ENCODE measurements at places on chromosomes 1 and 21.

- DNase-seq: no peak
Measured at GRCh38 chr1:91564888-91565701, 64.4 kb downstream of the CDC7 start.

GRCh38 chr1:116345011-116345410, 28.0 kb upstream of the ATP1A1 start:
- DNase-seq: no peak

GRCh38 chr1:37032660-37033354, 1.5 kb downstream of the GRIK3 start:
- peak; percentile 68 for DNase-seq

DNA sequence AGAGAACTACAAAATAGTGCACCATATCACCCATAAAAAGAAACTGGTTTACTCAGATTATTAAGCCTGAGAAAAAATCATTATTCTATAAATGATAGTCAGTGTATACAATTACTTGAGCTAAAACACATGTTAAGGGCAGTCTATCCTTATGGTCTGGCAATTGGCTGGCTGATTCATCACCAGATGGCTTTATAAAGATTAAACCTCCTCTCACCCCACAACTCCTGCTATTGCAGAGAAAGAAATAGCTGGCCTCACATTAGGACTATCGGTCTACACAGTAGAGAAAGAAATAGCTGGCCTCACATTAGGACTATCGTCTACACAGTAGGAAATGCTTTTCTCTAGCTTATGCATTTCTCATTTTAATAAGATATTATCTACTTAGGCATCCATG, 21.2 kb downstream of the CEP170 start:
- DNase-seq: no peak

GRCh38 chr1:59411147-59411546, 114.3 kb downstream of the FGGY start:
- no peak for DNase-seq

DNA sequence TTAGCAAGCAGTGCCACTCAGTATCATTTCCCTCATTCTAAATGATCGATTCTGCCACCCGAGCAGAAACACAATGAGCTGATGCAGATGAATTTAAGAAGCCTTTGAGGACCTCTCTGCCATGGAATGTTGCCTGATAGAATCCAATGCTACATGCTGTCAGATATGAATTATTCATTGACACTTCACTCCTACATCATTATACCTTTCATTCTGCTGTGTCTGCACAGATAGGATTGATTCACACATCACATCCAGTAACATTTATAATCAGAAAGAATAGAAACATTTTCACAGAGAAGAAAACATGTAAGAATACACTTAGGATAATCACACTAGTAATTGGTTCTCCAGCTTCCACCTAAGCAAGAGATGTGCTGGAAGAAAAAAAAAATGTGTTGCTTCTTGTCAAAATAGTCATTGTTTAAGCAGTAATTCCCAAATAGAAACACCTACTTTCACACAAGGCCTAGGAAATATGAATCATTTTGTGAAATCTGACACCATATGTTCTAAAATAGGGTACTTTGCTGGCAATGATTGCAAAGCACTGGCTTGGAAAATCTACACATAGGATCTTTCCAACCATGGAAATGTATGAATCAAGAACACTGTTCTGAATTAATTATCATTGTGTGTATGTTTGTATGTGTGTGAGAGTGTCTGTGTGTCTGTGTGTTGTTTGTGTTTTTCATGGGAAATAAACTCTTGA, 110.1 kb downstream of the GRIK1 start:
- DNase-seq: no peak

DNA sequence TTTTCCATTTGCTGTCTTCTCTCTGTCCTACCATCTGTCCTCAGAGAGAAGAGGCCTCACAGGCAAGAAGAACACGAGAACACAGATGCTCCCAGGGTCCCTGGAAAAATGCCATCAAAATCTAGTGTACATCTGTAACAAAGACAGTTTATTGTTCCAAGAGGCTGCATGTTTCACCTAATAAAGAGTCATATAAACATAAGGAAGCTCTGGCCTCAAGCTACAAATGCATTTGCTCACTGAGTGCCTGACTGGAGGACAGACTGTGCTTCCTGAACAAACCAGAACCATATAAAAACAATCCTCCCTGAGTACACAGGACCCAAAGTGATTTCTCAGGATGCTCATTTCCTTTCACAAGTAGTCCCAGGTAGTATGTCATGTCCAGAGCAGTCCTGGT, 76.3 kb upstream of the SLC44A3 start:
- no peak for DNase-seq

- peak; percentile 2 for DNase-seq
Measured at GRCh38 chr1:205430696-205431305, 8.9 kb upstream of the LEMD1 start.

GRCh38 chr1:79388694-79389361, 382.3 kb upstream of the ADGRL4 start:
- no peak for DNase-seq

DNA sequence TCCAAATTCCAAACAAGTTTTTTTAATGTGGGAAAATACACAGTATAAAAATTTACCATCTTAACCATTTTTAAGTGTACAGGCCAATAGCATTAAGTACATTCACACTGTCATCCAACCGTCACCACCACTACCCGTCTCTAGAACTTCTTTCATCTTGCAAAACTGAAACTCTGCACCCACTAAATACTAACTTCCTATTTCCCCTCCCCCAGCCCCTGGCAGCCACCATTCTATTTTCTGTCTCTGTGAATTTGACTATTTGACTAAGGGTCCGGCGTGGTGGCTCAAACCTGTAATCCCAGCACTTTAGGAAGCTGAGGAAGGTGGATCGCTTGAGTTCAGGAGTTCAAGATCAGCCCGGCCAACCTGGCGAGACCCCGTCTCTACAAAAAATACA, 36.1 kb downstream of the CLSTN1 start:
- DNase-seq: no peak

GRCh38 chr1:202656951-202657646, 53.2 kb downstream of the SYT2 start:
- DNase-seq: no peak

- no peak for DNase-seq
Measured at GRCh38 chr1:16443975-16444770, 3.6 kb downstream of the NECAP2 start.

DNA sequence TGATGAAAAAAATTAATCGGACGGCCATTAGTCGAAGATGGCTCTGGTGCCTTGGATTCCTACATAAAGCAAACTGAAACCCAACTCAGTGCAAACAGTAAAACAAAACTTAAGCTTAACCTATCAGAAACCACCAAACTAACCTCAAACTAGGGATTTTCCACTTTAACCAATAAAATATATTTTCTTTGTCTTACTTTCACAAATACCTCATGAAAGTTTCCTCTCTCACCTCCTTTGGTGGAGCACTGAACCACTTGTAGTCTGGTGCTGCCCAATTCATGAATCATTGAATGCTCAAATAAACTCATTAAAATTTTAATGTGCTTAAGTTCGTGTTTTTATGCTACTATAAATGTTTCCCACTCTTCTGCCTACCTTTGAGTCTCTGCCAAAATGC, 7.0 kb downstream of the ADORA3 start:
- DNase-seq: no peak

GRCh38 chr1:215606564-215607168, 39.6 kb downstream of the KCTD3 start:
- no peak for DNase-seq

GRCh38 chr1:109687641-109688499, at the start of gene GSTM1:
Gene GSTM1 (plus strand): TSS chr1:109687817. CDS start chr1:109687874, 57 bp downstream.
- DNase-seq: no peak
